ENCODE measurements at places on chromosomes 7 and 10.

- DNase-seq = no peak
Measured at GRCh38 chr10:70130878-70131559, 1.6 kb downstream of the AIFM2 start.

- no peak for DNase-seq
Measured at GRCh38 chr10:33136781-33137180, 178.8 kb upstream of the ITGB1 start.

- DNase-seq = no peak
Measured at GRCh38 chr10:120980279-120981255, 129.4 kb downstream of the WDR11 start.

GRCh38 chr10:24176658-24177057 is 32.3 kb upstream of the KIAA1217 start:
- DNase-seq = no peak

DNA sequence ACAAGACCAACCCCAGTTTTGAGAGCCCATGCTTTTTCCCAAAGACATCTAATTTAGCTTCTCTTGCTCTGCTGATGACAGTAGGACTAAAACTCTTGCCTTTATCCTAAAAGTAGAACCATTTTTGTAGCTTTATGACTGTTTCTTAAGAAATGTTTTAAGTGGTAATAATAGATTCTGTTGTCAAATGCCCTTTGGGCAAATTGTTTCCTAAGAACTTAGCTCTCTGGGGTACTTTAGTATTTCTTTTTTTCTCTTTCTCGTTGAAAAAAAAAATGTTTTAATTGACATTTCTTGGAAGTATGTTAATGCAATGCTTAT is 157.4 kb downstream of the ARID5B start:
- DNase-seq = no peak

DNA sequence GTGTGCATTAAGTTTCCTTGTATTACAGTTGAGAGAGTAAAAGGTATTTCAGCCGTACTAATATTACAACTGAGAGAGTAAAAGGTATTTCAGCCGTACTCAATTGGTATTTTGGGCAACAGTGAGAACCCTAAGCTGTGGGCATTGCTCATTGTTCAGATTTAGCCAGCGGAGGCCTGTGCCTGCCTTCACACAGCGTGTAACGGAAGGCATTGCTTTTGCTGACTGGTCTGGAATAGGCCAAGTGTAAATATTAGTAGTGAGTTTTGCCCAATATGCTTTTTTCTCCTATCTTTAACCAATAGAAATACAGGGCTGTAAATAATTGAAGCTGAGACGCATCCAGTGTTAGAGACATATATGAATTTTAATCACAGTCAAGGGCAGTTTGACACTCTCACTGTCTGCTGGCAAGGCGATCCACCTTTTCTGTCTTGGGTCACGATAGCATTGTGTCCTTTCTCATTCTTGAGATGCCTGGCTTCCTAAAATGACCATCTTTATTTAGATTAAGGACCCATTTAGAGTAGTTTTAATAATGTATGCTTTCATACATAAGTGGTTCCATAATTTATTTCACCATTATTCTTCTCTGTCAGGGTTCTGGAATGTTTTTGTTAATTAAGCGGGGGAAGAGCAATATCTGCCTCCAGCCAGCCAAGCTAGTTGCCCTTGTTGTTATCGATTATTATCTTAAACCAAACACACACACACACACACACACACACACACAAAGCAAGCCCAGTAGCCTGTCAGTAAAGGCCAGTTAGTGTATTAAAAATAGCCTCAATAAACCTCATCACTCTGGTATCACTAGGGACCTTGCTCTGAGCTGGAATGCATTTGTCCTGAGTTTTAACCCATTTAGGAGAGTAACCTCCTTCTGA is 130.7 kb downstream of the CELF2 start:
- DNase-seq = no peak

- DNase-seq = no peak
Measured at GRCh38 chr7:5607951-5608656, 173.4 kb downstream of the RNF216 start.

DNA sequence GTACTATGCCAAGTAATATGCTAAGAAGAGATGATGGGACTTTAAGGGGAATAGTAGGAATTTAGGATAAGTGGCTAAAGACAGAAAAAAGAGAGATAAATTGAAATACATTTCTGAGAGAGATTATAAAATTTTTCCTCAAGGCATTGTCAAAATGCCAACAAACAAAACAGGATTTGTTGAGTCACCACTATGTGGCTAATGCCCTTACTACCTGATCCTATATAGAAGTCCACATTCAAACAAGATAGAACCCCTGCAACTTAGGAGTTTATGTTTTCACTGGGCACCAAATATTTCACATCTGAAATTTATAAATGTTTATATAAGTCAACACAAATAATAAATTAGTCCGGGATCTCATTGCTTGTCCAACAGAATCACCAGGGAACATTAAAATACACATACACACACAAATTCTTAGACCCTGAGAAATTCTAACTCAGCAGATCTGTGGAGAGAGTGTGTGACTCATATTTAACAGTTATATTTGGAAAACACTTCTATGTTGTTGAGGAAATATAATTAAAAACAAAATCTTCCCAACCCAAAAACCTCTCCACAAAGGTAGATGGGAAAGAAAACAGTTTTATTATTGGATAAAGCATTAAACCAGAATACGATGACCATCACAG is 154.3 kb downstream of the PPP1R3A start:
- DNase-seq = no peak
